ENCODE measurements at places on chromosomes 4 and X.

- DNase-seq: no peak
Measured at GRCh38 chr4:103092245-103092644, 7.4 kb downstream of the BDH2 start.

GRCh38 chrX:102845020-102845419, 92.1 kb upstream of the RAB40AL start:
- DNase-seq: no peak

DNA sequence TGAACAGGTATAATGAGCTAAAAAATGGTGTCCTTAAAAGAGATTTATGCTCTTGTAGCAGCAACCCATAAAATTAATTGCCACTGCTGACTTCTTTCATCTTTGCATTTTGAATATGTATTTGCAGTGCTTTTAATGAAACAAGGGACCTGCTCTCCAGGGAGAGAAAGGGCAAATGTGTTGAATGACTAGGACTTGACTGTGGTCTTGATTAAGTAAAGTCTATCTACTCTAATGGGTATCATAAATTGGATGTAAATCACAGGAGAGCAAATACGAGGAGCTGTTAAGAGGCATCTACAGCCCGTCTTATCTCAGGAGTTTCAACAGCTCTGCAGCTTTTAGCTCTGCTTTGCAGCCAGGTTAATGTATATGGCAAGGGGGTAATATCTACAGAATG, 216.4 kb downstream of the PALLD start:
- no peak for DNase-seq

- DNase-seq: peak; percentile 19
Measured at GRCh38 chr4:37762294-37762990, 64.0 kb upstream of the PGM2 start.

GRCh38 chr4:133151341-133151690, 2.2 kb downstream of the PCDH10 start:
- DNase-seq: no peak

DNA sequence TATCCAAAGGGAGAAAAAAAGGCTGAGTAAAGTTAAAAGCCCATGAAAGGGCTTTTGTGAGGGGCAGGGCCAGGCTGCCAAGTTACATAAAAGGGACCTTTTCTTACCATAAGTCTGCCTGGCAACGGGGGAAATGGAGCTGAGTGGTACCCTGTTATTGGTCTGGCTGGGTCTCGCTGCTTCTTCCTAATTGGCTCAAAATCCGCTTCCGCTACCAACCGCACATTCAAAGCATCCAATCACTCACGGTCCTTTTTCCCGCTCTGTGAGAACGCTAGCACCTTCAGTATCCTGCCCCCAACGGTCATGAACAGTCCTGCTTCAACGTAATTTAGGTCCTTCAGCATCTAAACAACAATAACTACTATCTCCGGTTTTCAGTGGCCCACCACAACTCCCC, 611 bp downstream of the TEX11 start:
- no peak for DNase-seq

DNA sequence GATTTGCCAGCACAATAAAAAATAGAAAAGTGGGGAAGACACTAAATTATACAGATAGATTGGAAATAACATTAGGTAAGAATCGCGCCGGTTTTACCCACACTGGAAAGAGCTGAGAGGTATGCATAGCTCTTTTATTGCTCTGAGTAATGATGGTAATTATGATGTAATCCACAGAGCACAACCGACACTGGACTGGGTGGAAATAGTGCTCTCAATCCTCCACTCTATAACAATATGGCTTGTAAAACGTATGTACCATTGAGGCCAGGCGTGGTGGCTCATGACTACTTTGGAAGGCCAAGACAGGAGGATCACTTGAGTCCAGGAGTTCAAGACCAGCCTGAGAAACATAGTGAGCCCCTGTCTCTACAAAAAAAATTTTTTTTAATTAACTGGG, 104.3 kb upstream of the RAPGEF2 start:
- DNase-seq: no peak

- DNase-seq: no peak
Measured at GRCh38 chr4:74440356-74440755, 4.6 kb upstream of the AREG start.

GRCh38 chr4:77843628-77844027, 19.0 kb upstream of the MRPL1 start:
- no peak for DNase-seq

DNA sequence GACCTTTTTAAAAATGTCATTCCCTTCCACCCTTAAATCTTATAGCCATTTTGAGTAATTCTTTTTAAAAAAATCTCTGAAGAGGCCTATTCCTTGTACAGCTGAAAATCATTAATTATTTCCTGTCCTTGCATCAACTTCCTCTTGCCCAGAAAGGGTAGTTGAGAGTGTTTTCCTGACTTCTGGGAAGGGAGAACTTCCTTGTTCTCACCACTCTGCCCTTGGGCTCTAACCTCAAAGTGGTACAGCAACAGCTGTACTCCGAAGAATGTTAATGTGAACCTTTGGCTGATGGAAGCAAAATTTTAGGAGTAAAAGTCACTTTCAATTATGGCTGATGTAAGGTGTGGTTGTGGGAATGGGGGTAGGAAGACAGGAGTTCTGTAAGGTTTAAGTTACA, 15.1 kb upstream of the FABP2 start:
- no peak for DNase-seq

DNA sequence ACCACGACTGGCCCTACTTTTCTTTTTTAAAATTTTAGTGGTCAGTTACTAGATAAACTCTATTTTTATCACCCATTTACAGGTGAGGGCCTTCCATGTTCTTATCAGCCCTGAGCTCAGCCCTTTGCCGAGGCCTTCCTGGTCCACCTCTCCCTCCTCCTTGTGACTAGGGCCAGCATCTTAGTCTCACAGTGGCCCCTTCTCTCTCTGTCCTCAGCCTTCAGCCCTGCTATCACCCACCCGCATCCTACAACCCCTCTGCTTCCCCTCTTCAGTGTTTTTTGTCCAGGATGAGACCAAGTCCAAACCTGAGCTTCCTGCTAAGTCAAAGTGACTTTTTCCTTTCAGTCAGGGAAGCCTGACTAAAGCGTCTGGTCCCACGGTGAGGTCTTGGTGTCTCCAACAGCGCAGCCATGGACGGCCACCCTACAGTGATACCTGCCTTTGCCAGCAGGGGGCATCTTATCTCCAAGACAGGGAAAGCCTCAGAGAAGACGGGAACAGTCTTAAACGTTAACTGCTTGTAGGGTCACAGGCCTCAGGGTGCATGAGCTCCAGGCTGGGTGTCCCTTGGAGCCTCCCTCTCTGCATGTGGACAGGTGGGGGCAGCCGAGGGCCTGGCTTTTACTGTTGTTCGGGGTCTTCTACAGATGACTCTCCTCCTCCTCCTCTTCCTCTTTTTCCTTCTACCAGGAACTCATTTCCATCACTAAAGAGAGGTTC, 11.7 kb upstream of the GAGE10 start:
- peak; percentile 78 for DNase-seq

- DNase-seq: no peak
Measured at GRCh38 chrX:115579327-115579726, 18.4 kb downstream of the PLS3 start.

- DNase-seq: no peak
Measured at GRCh38 chr4:158767451-158767850, 1.4 kb upstream of the FNIP2 start.

DNA sequence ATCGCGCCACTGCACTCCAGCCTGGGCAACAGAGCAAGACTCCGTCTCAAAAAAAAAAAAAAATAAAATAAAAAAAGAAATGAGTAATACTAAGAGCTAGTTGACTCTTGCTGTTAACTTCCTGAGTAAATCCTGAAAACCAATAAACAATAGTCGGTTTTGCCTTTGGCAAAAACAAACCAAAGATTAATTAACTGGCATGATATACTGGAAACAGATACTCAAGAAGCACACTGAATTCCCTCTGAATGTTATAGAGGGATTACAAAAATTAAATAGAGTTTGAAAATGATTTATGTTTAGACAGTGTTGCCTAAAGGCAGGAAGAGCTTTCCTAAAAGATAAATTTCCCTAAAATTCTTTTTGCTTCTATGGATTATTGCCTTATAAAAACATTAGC, 1702.3 kb downstream of the STIM2 start:
- DNase-seq: no peak

- no peak for DNase-seq
Measured at GRCh38 chr4:137700072-137700471, 167.8 kb upstream of the PCDH18 start.

DNA sequence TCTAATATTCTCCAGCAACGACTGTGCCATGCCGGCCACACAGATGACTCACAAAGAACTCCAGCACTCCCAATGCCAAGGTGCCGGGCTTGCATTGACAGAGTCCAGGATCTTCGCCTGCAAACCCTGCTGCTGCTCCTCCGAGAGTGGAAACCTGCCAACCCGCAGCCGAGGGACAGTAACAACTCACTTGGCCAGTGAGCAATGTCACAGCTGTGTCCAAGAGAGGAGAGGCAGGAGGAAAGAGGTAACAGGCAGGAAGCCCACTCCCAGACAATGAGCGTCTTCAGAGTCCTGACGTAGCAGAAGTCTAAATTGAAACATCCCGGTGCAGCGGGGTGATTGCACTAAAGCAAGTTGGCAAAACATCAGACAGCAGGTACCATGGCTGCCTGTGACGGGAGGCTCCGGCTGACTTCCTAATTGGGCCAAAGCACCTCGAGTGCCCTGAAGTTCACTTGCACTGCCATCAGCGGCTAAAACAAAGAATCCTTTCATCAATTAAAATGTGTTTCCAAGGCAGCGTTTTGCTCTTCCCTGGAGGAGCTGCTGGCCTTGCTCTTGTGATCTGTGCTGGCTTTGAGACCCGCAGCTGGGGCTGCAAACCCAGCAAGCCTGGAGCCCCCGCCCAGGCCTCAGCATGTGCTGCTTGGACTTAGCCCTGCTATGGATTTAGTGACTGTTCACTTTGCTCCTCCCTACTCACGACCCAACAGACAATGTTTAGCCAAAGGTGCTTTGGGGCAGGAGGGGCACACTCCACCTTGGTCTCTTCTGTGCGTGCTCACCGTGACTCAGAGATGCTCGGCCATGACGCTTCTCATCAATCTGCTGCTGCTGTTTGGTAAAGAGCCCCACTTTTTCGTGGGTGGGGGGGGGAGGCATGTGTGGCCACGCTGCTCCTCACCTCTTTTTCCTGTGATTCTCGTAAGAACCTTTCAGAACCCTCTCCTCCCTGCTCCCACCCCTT, 36.5 kb downstream of the DCTD start:
- no peak for DNase-seq

GRCh38 chr4:101993002-101993841, 202.7 kb downstream of the BANK1 start:
- DNase-seq: no peak

DNA sequence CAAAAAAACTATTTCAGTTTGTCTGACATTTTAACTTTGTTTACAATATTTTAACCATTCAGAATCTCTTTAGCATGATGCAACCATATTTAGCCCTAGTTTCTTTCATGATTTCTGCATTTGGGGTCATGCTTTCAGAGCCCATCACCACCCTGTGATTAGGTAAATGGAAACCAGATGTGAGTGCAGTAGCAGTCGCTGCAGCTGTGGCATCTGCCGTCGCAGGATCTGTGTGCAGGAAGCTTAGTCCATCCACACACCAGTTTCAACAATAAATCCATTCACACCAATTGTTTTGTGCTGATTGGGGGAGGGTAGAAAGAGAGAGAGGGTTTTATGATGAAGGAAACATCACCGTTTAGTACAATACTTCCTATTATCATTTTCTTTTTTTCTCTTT, 130.5 kb downstream of the CPEB2 start:
- no peak for DNase-seq

GRCh38 chrX:144916785-144917184, 330.5 kb upstream of the SPANXN1 start:
- no peak for DNase-seq

DNA sequence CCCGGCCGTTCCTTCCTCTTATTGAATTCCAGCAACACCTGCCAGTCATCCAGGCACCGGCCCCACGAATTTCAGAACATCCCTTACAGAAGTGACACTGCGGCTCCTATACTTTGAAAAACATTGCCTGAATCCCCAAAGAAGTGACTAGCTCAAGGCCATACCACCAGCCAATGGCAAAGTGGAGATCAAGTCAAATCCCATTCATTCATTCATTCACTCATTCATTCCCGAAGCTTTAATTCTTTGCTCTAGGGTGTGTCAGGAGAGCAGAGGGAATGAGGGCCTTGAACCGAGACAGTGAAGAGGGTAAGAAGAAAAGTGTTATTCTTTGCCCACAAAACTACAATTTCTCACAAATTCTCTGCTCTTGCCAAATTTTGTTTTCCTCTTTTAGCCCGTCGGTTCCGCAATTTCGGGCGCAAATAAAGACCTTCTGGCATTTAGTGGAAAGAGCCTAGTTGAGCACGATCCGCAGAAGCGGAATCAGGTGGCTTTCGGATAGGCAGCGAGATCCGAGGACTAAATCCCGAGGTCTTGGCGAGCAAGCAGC, 824 bp upstream of the HMGB3 start:
- DNase-seq: no peak

DNA sequence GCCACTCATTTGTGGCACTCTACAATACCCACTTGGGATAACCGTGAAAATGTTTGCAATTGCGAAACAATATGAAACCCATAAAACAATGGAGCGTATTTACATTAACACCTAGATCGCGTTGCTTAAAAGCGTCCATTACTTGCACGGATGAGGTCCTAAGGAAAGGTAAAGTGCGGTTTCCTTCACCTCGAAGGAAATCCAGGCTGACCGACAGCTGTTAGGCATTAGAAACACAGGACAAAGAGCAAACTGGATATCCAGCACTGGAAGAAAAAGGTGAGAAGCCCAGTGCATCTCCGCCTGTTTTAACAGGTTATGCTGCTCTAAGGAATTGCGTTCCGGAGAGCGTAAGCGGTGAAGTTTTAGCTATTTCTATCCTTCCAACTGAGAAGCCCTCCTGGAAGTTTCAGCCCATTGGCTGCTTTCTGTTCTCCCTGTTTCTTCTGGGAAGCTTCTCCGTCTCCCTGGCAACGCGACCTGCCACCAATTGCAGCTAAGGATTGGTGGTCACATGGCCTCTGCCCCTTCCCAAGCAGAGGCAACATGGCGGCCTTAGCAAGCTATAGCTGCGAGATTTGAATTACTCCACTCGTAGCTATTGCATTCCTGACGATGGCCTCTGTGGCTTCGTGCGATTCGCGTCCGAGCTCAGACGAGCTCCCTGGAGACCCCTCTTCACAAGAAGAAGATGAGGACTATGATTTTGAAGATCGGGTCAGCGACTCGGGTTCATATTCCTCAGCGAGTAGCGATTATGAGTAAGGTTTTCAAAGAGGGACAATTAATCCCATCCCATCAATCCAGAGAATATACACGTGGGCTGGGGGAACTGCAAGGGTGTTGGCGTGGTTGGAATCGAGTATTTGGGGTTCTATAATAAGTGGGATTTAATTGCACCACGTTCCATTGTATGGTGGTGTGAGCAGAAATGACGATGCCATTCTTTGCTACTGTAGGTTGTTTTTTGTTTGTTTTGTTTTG, at the start of gene INTU:
Gene INTU (plus strand): TSS at position 538 of the 984 bp plus-strand sequence. CDS start 78 bp downstream, at position 616.
- peak; percentile 52 for DNase-seq

Data from activated T-cell treated with anti-CD3 and anti-CD28 coated beads, Interleukin-2, amount 50 U/mL, for 72 hours (primary cell).